NCI-H1417 (cell line): ENCODE measurements at places on chromosomes 7 and 10.
A peak's percentile ranks its signal among the peaks of the same experiment; 100 is the strongest.

- no peak for DNase-seq
These were observed 131.0 kb downstream of the AASS start for GRCh38 chr7:122013065-122013464.

GRCh38 chr7:157494506-157495176 is 157.8 kb downstream of the DNAJB6 start:
- no peak for DNase-seq

DNA sequence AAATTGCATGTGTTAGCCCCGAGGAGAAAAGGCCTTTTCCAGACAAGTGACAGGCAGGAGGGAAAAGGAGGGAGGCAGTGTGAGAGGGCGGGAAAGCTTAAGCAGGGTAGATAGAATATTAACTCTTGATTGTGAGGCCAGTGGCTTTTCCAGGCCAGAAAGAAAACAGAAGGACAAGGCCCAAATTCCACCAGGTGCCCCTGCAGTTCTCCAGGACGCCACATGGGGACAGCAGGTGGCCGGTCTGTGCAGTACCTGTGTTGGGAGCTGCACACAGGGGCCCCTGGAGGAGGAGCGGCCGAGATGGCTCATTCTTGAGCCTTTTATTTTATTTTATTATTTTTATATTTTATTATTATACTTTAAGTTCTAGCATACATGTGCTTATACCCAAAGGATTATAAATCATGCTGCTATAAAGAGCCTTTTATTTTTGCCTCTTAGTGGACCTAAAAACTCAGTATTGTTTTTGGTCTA is 141.3 kb upstream of the KLF14 start:
- peak; percentile 27 for DNase-seq

- DNase-seq = no peak
These were observed 123.7 kb downstream of the CUL2 start for GRCh38 chr10:34966451-34966850.

DNA sequence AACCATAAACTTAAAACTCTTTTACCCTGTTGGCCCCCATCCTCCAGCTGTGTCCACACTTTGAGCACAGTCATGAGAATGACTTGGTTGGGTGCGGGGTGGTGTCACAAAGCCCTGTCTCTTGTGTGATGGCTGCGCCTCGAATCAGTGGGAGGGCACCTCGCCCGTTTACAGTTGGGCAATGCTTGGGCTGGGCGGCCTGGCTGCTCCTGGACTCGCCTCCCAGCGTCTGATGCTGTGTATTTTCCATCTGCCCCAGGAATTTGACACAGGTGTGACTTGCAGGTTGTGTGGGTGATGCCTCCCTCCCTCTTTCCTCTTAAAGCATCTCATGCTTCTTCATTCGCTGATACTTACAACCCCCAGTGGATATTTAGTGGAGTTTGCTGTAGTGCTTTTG is 33.7 kb downstream of the CHST12 start:
- no peak for DNase-seq

DNA sequence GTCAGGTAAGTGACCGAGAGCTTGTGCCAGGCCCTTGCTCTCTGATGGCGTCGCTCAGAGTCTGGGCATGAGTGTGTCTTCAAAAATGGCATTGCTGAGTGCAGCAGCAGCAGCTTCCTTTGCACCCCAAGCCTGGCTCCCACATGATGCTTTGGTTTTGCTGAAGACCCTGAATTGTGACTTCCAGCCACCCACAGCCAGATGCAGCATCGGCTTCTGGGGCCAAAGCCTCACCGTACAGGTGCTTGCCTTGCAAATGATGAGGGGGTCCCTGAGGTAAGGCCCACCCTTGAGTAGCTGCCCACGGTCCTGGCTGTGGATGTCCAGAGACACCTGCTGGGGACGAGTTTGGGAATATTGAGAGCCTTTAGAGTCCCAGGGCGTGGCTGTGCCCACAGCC is 57.9 kb downstream of the JAKMIP3 start:
- no peak for DNase-seq

DNA sequence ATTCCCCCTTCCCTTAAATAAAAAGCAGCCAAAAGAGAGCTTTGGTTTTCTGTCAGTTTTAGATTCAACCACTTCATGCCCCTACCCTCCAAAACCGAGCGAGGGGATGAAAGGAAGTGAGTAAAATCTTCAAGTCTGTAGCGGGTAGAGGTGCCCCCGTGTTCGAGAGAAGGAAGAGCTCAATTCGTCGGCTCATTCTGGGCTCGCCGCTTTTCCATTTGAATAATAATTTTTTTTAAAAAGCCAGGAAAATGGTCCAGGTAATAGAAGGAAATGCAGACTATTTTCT is 436.2 kb upstream of the GALNT17 start:
- DNase-seq = peak; percentile 74

DNA sequence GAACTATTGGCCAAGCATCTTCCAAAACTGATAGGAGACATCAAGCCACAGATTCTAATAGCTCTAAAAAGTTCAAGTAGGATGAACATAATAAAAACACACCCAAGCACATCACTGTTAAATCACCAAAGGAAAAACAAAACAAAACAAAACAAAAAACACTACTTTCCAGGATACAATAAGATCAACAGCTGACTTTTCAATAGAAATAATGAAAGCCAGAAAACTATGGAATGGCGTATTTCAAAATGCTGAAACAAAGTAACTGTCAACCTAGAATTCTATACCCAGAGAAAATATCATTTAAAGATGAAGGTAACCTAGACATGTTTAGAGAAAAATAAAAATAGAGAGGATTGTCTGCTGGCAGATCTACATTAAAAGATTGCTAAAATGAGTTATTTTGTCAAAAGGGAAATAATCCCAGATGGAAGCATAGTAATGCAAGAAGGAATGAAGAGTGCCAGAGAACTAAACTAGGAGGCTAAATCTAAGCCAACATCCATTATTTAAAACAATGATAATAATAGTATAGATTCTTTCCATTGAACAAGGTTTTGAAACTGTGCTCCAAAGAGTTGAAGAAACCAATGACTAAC is 13.9 kb downstream of the TUBAL3 start:
- DNase-seq = no peak

DNA sequence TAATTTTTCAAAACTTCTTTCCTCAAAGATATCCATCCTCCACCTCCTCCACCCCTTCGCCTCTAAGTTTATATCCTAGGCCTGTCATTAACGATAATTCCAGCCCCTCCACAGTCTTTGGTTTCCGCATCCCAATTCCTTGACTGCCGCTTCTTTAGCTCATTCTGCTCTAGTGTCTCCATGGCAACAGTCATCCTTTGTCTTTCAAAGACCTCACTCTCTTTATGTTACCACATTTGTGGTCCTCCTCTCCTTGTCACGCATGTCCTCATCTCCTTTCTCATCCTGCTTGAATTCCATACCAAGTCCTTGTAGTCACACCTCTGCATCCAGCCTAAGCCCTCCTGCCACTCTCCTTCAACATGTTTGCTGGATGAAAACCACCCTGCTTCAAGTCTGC is 511.2 kb upstream of the KLF6 start:
- DNase-seq = no peak

GRCh38 chr7:16528520-16528919 is 1.9 kb downstream of the LRRC72 start:
- DNase-seq = peak; percentile 13

DNA sequence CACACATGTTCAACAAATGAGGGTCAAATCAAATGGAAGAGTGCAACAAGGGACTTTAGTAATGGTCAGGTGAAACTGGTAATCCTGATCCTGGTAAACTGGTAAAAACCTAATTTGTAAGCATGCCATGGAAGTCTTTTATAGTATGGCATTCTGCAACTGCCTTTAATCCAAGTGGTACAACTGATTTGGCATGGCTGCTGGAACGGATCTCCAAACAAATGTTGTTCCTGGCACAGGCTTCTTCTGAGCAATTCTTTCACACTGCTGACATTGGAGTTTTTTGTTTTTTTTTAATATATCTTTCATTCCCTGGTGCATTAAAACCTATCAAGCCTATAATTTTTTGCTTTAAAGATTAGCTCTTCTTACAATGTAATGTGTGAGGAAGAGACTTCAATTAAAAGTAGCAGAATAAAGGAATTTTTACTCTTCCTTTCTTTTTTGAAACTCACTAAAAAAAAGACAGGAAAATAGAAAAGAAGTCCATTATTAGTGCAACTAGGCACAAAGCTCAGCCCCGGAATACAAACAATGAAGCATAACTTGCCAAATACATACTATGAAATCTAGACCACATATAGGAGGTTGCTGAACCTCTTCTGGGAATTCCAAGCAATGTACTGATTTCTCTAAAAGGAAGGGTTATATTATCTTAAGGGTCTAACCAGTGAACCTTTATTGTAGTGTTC is 79.3 kb upstream of the OIT3 start:
- no peak for DNase-seq

DNA sequence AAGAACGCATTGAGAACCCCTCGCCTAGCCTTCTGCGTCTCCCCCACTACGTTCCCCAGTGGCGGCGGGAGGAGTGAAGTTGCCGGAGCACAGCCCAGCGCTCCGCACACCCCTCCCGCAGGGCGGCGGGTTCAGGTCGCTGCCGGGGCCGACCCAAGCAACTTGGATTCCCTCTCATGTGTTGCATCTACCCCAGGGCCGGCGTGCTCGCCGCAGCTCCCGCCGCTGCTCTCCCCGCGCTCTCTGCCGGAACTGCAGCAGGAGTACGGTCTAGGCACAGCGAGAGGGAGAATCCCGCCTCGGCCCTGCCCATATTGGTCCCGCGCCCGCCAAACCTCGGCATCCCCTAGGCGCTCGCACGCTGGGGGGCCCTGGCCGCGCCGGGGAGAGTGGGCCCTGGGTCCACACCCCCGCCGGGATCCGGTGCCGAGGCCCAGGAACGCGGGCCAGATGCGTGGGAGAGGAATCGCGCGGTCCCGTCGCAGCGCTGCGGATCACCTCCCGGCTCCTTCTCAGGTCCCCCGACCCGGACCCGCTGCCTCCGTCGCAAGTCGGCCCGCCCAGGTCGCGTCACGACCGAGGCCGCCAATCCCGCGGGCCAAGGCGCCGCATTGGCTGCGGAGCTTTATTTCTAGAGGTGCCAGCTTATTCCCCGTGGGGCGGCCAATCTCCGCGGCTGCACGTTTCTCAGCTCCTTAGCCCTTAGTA is 648 bp upstream of the TMEM243 start:
- DNase-seq = peak; percentile 96

DNA sequence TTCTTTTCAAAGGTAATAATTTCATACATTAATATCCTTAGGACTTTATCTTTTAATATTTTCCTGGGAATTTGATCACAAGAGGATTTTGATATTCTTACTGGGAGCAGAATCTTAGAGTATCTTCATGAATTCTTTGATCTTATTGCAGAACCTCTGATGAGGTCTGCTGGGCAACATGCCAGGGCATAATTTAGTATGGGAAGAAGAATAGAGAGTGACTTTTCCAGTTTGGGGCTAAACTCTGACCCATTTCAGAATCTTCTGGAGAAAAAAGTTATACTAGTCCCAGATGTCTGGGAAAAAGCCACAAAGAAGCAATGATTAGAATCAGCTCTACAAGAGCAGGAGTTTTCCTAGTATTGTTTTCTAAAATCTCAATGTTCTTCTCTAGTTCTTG is 28.0 kb upstream of the RSU1 start:
- no peak for DNase-seq

DNA sequence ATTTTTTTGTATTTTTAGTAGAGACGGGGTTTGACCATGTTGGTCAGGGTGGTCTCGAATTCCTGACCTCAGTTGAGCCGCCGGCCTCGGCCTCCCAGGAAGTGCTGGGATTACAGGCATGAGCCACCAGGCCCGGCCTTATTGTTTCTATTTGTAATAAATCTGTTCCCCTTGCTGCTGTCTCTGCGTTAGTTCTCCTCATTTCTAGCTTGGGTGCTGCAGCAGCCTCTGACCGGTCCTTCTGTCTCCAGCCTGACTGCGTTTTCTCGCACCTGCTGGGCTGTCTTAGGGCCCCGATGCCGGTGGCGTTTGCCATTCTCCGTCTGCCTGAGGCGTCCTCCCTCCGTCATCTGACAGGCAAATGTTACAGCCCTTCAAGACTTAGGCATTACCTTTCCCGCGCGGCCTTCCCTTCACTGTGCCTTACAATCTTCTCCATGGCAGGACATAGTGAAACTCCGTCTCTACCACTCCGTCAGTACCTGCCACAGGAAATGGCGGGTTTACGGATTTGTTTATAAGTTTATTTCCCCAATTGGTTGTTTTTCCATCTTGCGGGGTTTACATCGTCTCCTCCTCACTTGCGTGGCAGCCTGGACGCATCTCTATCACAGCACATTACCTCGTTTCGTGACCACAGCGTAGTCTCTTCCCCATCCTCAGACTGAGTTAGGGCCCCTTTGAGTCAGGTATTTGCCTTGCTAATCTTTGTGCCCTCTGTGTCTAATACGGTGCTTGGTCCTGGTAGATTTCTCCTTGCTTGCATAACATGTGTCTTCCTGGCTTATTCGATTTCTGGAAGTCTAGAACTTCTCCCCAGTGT is 2.3 kb upstream of the GIMAP8 start:
- no peak for DNase-seq

DNA sequence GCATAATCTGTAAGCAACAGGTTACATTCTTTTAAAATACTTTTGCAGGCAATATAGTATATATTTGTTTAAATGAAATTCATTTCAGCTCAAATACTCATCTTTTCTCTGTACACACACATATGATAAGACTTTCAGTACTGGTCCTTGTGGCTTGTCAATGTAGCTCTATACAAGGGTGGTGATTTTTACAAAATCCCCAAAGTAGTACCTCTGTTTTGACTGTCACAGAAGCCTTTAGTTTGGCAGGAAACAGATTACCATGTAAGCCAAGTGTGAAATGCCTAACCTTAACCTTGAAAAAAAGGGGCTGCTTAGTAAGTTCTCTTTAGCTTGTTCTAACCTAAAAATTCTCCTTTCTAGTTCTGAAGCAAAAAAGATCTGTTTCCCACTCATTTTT is 87.9 kb downstream of the KCND2 start:
- no peak for DNase-seq

GRCh38 chr7:85820702-85821443 is 634.0 kb upstream of the SEMA3D start:
- DNase-seq = no peak

DNA sequence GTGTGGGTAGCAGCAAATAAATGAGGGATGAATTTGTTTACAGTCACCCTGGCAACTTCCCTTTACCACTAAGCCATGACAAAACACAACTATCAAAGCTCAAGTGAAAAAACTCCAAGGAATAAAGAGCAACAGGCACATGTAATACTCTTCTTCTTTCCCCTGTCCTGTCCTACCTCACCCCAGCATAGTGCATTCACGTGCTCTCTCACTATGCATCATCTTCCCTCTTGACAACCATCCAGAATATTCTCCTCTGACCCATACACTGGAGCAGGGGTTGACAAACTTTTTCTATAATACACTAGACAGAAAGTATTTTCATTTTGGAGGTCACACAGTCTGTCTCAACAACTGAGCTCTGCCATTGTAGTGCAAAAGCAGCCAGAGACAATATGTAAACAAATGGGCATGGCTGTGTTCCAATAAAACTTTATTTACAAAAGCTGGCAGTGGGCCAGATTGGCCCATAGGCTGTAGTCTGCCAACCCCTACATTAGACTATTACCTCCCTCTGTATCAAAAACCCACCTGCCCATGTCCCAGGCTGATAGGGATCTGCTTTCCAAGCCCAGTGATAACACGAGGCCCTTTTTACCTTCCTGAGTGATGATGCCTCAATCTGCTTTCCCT is 354.5 kb downstream of the FGFR2 start:
- DNase-seq = no peak

GRCh38 chr7:85178531-85179298 is 8.1 kb downstream of the SEMA3D start:
- no peak for DNase-seq
